ENCODE measurements at places on chromosomes 16 and 17.

- H3K27ac ChIP-seq = no peak overlapping the region
- no peak overlapping the region for H3K4me3 ChIP-seq
- no peaks in the 10 kb centered on the region for H3K36me3 ChIP-seq
- peaks cover 12% of the 10 kb centered on the region for H3K4me1 ChIP-seq
Measured at GRCh38 chr17:787641-788221, 5.6 kb downstream of the MRM3 start.

DNA sequence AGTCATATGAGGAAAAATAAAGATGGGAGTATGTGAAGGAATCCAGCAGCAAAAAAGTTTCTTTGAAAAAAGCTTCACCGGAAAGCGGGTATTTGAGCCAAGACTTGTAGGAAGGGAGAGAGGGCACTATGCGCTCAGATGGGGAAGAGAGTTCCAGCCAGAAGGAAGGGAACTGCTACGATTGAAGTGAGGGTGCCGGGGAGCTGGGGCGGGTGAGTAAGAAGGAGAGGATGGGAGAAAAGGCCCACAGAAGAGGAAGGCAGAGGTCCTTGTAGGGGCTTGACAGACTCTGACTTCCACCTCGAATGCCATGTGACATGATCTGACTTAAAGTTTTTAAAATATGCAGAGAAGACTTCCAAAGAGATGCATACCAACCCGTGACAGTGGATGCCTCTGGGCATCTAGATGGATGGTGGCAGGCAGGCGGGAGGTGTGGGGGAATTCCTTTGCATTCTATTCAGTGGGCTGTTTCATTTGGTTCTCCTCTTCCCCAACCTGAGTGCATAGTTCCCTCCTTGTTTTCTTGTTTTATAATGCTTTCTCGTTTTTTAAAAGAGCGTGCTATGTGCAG, 44.9 kb downstream of the CDRT4 start:
- H3K27me3 ChIP-seq = no peaks in the 10 kb centered on the region
- H3K27ac ChIP-seq = no peak overlapping the region
- no peak overlapping the region for H3K4me3 ChIP-seq
- no peak for DNase-seq

DNA sequence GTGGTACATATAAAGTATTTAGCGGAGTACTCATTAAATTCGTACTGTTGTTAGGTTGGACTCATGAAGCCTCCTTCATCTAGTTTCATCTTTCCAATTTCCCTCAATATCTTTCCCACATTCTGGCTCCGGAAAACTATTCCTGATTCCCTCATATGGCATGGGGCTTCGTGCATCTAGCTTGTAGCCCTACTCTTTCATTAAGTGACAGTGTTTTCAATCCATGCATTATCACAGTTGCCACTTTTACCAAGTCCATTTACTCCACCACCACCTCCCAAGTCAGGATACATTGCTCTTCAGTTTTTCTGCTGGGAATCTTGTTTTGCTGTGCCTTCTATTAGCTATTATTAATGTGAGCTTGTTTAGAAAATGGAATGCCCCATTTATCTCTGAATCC, 1032.1 kb upstream of the RBFOX1 start:
- H3K4me3 ChIP-seq = no peak overlapping the region
- no peak for DNase-seq
- no peaks in the 10 kb centered on the region for H3K27me3 ChIP-seq
- no peak overlapping the region for H3K27ac ChIP-seq

DNA sequence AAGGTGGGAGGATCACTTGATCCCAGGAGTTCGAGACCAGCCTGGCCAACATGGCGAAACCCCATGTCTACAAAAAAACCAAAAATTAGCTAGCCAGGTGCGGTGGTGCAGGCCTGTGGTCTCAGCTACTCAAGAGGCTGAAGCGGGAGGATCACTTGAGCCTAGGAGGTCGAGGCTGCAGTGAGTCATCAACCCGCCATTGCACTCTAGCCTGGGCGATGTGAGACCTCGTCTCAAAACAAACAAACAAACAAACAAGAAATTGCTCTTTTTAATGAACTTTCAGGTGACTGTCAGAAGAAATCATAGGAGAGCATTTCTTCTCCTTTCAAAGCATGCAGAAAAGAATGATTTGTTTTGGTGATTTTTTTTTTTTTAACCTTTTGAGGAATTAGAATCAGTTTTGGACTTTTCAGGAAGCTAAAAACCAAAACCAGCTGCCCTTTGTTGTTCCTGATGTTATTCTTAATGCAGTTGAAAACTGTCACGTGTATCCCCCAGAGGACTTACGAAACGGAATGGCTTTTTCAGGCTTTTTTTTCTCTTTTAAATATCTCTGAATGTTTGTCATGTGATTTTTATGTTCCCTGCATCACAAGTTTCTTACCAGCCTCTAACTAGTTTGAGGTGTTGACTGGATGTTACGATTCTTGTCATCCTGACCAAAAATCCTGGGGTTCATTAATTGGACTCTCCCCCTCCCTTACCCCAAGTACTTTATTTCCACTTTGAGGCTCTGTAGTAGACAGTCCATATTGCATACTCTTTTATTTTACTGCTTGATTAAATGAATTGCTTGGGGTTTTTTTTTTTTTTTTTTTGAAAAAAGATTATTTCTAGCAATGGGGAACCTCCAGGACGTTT, 34.1 kb downstream of the SNX29 start:
- H3K4me3 ChIP-seq = no peak overlapping the region
- H3K27ac ChIP-seq = no peak overlapping the region
- no peaks in the 10 kb centered on the region for H3K27me3 ChIP-seq
- H3K36me3 ChIP-seq = no peaks in the 10 kb centered on the region

DNA sequence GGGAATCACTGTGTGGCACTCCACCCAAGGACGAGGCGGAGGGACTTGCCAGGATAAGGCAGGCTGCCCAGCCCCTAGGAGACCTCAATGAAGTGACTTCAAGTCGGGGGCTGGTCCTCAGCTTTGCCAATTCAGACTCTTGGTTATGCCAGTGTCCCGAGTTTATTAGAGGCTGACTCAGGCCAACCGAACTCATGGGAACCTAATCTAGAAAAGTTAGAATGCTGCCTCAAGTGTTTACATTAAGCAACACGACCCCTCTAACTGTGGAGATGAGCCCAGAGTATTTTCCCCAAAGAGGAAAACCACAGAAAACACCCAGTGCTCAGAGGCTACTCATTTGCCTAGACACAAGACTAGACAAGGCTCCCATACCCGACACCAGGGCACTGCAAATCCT, 1.1 kb upstream of the TEKT3 start:
- DNase-seq = no peak
- H3K27ac ChIP-seq = no peak overlapping the region
- H3K27me3 ChIP-seq = peaks cover 45% of the 10 kb centered on the region
- H3K4me3 ChIP-seq = no peak overlapping the region
- no peaks in the 10 kb centered on the region for H3K4me1 ChIP-seq

- no peak for DNase-seq
- peaks cover 8% of the 10 kb centered on the region for H3K4me1 ChIP-seq
- no peak overlapping the region for H3K4me3 ChIP-seq
- no peaks in the 10 kb centered on the region for H3K27me3 ChIP-seq
- H3K36me3 ChIP-seq = no peaks in the 10 kb centered on the region
- H3K27ac ChIP-seq = no peak overlapping the region
Measured at GRCh38 chr16:81461766-81462165, 17.2 kb downstream of the CMIP start.

GRCh38 chr16:85370881-85371651, 242.1 kb upstream of the GSE1 start:
- peaks cover 8% of the 10 kb centered on the region for H3K27me3 ChIP-seq
- no peak overlapping the region for H3K27ac ChIP-seq
- H3K4me1 ChIP-seq = peaks cover 7% of the 10 kb centered on the region
- no peaks in the 10 kb centered on the region for H3K36me3 ChIP-seq

- no peaks in the 10 kb centered on the region for H3K36me3 ChIP-seq
- H3K4me1 ChIP-seq = peaks cover 25% of the 10 kb centered on the region
- H3K27me3 ChIP-seq = no peaks in the 10 kb centered on the region
- H3K27ac ChIP-seq = no peak overlapping the region
Measured at GRCh38 chr17:64331931-64332493, 58.6 kb downstream of the PECAM1 start.

GRCh38 chr16:84334058-84334457, 34.3 kb upstream of the ATP2C2 start:
- H3K4me1 ChIP-seq = no peaks in the 10 kb centered on the region
- H3K27ac ChIP-seq = no peak overlapping the region
- no peaks in the 10 kb centered on the region for H3K27me3 ChIP-seq
- no peak overlapping the region for H3K4me3 ChIP-seq

GRCh38 chr16:8798535-8799157, 1.0 kb downstream of the PMM2 start:
- H3K36me3 ChIP-seq = no peaks in the 10 kb centered on the region
- H3K4me3 ChIP-seq = peak overlapping the region; percentile 71
- no peak for DNase-seq
- H3K4me1 ChIP-seq = no peaks in the 10 kb centered on the region
- no peaks in the 10 kb centered on the region for H3K27me3 ChIP-seq
- no peak overlapping the region for H3K27ac ChIP-seq

Measured in neural progenitor cell (in vitro differentiated cells).